Liver (tissue), 10 donors: ENCODE measurements at places on chromosomes 4 and X.

- no peaks in the 10 kb centered on the region for H3K36me3 ChIP-seq
- H3K4me3 ChIP-seq: no peak overlapping the region
- H3K27me3 ChIP-seq: peaks cover 4% of the 10 kb centered on the region
- DNase-seq: no peak
- H3K4me1 ChIP-seq: no peaks in the 10 kb centered on the region
- H3K27ac ChIP-seq: no peak overlapping the region
Measured at GRCh38 chrX:3550160-3550751, 163.2 kb downstream of the PRKX start.

- no peaks in the 10 kb centered on the region for H3K36me3 ChIP-seq
- H3K4me3 ChIP-seq: no peak overlapping the region
- no peaks in the 10 kb centered on the region for H3K4me1 ChIP-seq
- peaks cover 2% of the 10 kb centered on the region for H3K27me3 ChIP-seq
- DNase-seq: no peak
- H3K27ac ChIP-seq: no peak overlapping the region
Measured at GRCh38 chrX:114906984-114907510, 110.4 kb downstream of the IL13RA2 start.

GRCh38 chr4:40656201-40656863, 26.7 kb upstream of the RBM47 start:
- H3K27me3 ChIP-seq: no peaks in the 10 kb centered on the region
- no peaks in the 10 kb centered on the region for H3K36me3 ChIP-seq
- no peak overlapping the region for H3K27ac ChIP-seq
- H3K4me1 ChIP-seq: no peaks in the 10 kb centered on the region
- no peak for DNase-seq
- H3K4me3 ChIP-seq: no peak overlapping the region

- H3K36me3 ChIP-seq: no peaks in the 10 kb centered on the region
- DNase-seq: peak; percentile 39
- no peaks in the 10 kb centered on the region for H3K4me1 ChIP-seq
- H3K27me3 ChIP-seq: no peaks in the 10 kb centered on the region
- H3K4me3 ChIP-seq: peak within 1 kb of the TSS; percentile 56
Measured at GRCh38 chrX:130110379-130111219, at the start of gene ELF4. Gene ELF4, minus strand, starts transcription at chrX:130110497. Its CDS starts 29,167 bp downstream, at chrX:130081330.

- no peaks in the 10 kb centered on the region for H3K4me1 ChIP-seq
- H3K27me3 ChIP-seq: no peaks in the 10 kb centered on the region
- peak overlapping the region; percentile 76 for H3K27ac ChIP-seq
- no peak for DNase-seq
- H3K36me3 ChIP-seq: no peaks in the 10 kb centered on the region
- no peak overlapping the region for H3K4me3 ChIP-seq
Measured at GRCh38 chrX:15277604-15278003, 7.7 kb upstream of the ASB9 start.
